Aorta (tissue), 5 donors: ENCODE measurements at places on chromosomes 1 and 21. TPM values are rescaled to one million over a fixed set of nuclear protein-coding genes. Genes with fewer than 3 reads are reported as not detected.

The CYP4A22 gene
- 0.23 TPM for total RNA-seq

DNA sequence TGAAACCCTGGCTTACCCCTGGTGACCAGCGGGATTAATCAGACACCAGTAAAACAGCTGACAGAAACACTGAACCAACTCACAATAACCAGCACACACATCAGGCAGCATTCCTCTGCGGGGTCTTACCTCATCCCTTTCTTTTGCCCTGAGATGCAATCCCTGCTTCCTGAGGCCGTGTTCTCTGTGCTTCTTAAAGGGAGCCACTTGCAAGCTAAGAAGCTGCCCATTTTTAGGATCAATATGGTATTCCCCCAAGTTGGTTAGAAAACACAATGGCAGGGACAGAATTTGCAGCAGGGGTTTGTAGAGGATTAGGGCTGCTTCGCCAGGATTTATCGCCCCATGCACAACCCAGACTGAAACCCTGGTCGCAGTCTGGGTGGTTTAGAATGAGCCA lies 74.7 kb upstream of the OLIG2 start:
- H3K27me3 ChIP-seq, result no peaks in the 10 kb centered on the region
- no peak for DNase-seq
- H3K4me1 ChIP-seq, result no peaks in the 10 kb centered on the region
- no peak overlapping the region for H3K27ac ChIP-seq
- no peaks in the 10 kb centered on the region for H3K36me3 ChIP-seq

The DCDC2B gene
- total RNA-seq, result not detected

GRCh38 chr1:243543501-243543900 lies 287.7 kb downstream of the SDCCAG8 start:
- H3K4me1 ChIP-seq, result no peaks in the 10 kb centered on the region
- DNase-seq, result no peak
- no peak overlapping the region for H3K4me3 ChIP-seq
- H3K27ac ChIP-seq, result no peak overlapping the region

DNA sequence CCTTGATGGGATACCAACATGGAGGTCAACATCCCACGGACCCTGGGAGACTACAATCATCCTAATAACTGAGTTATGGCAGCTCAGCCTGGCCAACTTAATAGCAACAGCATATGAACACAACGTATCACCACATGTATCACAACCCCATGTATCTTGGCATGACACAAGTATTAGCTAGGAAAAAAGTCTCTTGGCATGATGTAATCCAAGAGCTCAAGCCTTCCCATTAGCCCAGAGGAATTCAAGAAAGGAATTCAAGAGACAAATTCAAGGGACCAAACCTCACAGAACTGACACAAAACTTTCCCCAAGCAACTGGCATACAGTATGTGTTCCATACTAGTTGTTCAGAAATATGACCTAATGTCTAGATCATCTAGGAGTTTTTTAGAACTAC lies 100.9 kb upstream of the HMGB4 start:
- no peak overlapping the region for H3K27ac ChIP-seq
- DNase-seq, result no peak
- peaks cover 11% of the 10 kb centered on the region for H3K4me1 ChIP-seq
- H3K36me3 ChIP-seq, result no peaks in the 10 kb centered on the region
- no peaks in the 10 kb centered on the region for H3K27me3 ChIP-seq
- H3K4me3 ChIP-seq, result no peak overlapping the region

The OR2T29 gene
- total RNA-seq, result not detected

DNA sequence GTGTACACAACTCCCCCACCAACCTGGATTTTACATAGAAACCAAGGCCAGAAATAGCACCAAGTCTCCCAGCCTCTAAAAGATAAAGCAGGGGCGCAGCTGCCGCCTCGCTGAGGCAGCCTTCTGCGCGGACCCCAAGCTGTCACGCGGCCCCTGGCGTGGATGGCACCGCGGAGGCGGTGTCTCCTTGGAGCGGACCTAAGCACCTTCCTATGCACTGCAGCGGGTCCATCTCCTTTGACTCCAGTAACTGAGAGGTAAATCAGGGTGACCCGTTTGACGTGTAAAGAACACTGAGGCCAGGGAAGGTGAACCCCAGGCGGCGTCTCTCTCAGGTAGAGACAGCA lies 17.0 kb downstream of the ZNF697 start:
- H3K27ac ChIP-seq, result peak overlapping the region; percentile 64
- H3K36me3 ChIP-seq, result no peaks in the 10 kb centered on the region
- no peaks in the 10 kb centered on the region for H3K27me3 ChIP-seq
- H3K4me3 ChIP-seq, result peak overlapping the region; percentile 45
- peaks cover 7% of the 10 kb centered on the region for H3K4me1 ChIP-seq

- no peaks in the 10 kb centered on the region for H3K27me3 ChIP-seq
- H3K4me3 ChIP-seq, result no peak overlapping the region
- no peaks in the 10 kb centered on the region for H3K4me1 ChIP-seq
- no peak for DNase-seq
- H3K27ac ChIP-seq, result no peak overlapping the region
- no peaks in the 10 kb centered on the region for H3K36me3 ChIP-seq
Observed at GRCh38 chr21:37644636-37645035, 271.6 kb downstream of the KCNJ6 start.

GRCh38 chr1:5743435-5744095 lies 248.7 kb downstream of the NPHP4 start:
- no peaks in the 10 kb centered on the region for H3K4me1 ChIP-seq
- no peaks in the 10 kb centered on the region for H3K27me3 ChIP-seq
- H3K36me3 ChIP-seq, result no peaks in the 10 kb centered on the region
- DNase-seq, result peak; percentile 59
- H3K4me3 ChIP-seq, result no peak overlapping the region

DNA sequence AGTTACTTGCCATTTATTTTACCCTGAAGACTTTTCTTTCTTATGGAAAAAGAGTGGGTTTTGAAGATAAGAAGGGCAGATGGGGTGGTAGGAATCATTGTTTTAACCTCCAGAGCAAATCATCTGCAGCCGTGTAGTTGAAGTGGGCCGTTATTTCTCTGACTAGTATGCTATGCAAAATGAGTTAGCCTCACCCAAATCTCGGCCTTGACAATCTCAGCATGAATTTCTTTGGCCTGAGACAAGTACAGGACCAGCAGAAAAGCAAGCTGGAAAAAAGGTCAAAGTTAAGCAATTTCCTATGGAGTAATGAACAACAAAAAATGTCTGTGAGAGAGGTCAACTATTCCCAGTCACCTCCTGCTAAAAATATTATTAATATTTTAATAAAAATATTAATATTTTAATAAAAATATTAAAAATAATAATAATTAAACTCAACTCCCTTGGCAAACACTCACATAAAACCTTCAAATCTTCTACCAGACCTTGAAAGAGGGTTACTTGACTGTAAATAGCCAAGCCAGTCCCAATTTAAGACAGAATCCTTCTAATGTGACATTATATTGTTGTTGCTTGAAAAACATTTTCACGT lies 6.8 kb upstream of the TEKT2 start:
- no peaks in the 10 kb centered on the region for H3K4me1 ChIP-seq
- no peaks in the 10 kb centered on the region for H3K36me3 ChIP-seq
- no peak for DNase-seq
- no peak overlapping the region for H3K27ac ChIP-seq
- no peak overlapping the region for H3K4me3 ChIP-seq
- H3K27me3 ChIP-seq, result no peaks in the 10 kb centered on the region

The PRSS38 gene
- not detected for total RNA-seq
